ENCODE measurements at places on chromosomes 1 and 21.

- no peak for DNase-seq
Measured at GRCh38 chr1:224502459-224503160, 68.0 kb upstream of the WDR26 start.

GRCh38 chr1:64065571-64065970 lies 137.9 kb upstream of the UBE2U start:
- no peak for DNase-seq

- no peak for DNase-seq
Measured at GRCh38 chr1:55188909-55189308, 26.3 kb downstream of the USP24 start.

- no peak for DNase-seq
Measured at GRCh38 chr1:224805889-224806288, 123.6 kb upstream of the DNAH14 start.

DNA sequence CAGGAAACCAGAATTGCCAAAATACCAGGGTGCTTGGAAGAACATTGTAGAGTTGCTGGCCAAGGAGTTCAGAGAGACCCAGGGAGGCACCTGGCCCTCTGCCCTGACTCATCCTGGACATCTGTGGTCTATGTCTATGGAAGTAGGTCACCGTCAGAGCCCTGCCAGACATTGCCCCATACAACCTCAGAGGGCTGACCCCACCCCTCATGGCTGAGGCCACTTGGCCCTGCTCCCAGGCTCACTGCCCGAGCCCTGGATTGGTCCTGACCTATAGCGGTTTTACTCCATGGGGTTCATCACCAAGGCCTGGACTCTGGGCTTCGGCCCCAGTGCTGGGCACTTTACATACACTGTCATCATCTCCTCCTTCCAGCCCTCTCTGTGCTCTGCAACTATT lies 233.1 kb downstream of the PTPRU start:
- DNase-seq: no peak

DNA sequence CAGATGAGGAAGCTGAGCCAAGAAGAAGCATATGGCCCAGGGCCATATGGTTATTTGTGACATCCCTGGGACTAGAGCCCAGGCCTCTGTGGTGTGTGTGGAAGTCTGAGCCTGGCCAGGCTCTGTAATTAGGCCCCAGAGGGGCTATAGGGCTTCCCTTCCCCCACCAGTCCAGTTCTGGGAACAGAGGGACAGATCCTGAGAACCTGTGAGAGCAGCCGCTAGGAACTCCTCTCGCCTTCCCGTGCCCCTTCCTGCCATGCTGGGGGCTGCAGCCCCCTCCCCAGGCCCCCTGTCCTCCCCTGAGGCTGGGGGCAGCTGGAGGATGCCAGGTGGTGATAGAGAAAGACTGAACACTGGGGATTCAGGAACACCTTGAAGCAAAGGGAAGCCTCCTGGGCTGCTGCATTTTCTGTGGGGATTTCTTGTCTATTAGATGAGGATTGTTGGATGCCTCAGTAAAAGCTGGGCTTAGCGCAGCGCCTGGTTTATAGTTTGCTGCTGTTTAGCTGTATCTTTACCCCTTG lies 33.3 kb downstream of the COQ8A start:
- no peak for DNase-seq

DNA sequence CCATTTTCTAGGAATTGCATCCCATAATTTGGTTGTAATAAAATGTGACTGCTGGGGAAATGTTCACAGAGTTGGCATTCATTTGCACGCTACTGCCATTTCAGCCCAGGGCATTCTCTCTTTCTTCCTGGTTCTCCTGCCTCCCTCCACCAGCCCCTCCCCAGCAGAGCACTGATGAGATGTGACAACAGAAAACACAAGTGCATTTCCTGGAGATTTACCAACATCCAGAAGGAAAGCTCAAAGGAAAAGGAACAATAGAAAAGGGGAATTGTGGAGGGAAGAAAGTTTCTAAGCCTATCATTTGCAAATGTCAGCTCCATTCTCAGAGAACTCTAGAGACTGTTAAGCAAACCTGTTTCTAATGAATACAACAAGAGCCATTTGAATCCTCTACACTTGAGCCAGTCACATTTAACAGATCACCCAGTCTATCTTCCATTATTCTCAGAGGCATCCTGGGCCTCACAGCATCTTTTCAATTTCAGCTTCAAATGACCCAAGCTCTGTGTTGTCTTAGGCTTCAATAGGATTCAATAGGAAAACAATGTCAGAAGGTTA lies 395.6 kb upstream of the PBX1 start:
- DNase-seq: no peak

- DNase-seq: no peak
Measured at GRCh38 chr1:85884372-85885035, 176.3 kb upstream of the ZNHIT6 start.

DNA sequence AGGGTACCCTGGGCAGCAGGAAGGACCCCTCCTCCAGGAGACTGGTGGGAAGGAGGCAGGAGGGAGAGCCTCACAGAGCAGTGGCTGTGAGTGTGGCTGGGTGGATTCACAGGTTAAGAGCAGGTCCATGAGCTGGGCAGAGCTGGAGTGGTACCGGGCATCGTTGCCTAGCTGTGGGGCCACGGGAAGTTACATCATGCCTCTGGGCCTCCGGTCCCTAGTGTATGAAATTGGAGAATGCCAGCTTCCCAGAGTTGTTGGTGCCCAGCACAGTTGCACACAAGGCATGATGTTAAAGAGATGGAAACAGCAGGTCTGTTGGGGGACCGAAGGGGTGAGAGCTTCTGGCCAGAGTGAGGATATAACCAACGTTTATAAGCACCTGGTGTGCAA lies 18.5 kb downstream of the FOXO6 start:
- DNase-seq: no peak

GRCh38 chr1:226495716-226496115 lies 52.8 kb upstream of the STUM start:
- no peak for DNase-seq

GRCh38 chr1:68228851-68229250 lies 3.5 kb downstream of the WLS start:
- no peak for DNase-seq

- DNase-seq: peak; percentile 100
Measured at GRCh38 chr1:15525050-15526020, 1.3 kb upstream of the DNAJC16 start.

GRCh38 chr1:205147191-205147835 lies 25.5 kb upstream of the RBBP5 start:
- DNase-seq: no peak

GRCh38 chr1:147748676-147749350 lies 11.6 kb downstream of the GJA5 start:
- no peak for DNase-seq

DNA sequence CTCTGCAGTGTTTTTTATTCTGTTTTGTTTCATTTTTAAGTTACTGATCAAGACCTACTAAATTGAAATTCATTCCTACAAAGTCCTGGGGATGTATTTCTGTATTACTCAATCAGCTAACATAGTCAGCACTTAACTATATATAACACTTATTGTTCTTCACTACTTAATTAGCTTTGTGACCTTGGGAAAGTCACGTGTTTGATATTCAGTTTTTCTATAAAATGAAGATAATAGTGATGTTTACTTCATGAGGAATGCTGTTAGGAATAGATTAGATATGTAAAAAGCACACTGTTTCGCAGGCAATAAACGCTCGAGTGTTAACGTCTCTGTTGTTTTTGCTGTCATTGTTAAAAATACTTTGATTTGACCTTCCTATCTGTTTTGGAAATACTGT lies 44.6 kb downstream of the CTTNBP2NL start:
- DNase-seq: no peak

DNA sequence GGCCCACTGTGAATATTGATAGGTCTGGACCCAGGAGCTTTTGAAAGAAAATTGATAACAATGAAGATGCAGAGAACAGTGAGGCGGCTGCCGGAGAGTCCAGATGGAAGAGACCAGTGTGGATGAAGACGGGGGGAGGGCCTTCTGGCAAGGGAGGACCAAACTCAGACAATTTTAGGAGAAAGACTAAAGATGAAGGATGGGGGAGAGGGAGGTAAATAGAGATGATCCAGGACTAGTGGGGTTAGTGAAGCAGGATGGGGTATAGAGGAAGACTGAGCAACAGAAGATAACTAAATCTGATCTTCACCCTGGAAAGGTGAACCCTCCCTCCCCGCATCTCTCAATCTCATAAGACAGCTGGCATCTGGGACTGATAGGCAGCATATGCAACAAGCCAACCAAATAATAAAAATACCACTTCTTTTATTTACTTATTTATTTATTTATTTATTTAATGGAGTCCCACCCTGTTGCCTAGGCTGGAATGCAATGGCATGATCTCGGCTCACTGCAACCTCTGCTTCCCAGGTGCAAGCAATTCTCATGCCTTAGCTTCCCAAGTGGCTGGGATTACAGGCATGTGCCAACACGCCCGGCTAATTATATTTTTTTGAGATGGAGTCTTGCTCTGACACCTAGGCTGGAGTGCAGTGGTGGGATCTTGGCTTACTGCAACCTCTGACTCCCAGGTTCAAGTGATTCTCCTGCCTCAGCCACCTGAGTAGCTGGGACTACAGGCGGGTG lies 10.5 kb downstream of the EIF3I start:
- no peak for DNase-seq

GRCh38 chr1:53736290-53736689 lies 2.7 kb downstream of the GLIS1 start:
- DNase-seq: no peak

DNA sequence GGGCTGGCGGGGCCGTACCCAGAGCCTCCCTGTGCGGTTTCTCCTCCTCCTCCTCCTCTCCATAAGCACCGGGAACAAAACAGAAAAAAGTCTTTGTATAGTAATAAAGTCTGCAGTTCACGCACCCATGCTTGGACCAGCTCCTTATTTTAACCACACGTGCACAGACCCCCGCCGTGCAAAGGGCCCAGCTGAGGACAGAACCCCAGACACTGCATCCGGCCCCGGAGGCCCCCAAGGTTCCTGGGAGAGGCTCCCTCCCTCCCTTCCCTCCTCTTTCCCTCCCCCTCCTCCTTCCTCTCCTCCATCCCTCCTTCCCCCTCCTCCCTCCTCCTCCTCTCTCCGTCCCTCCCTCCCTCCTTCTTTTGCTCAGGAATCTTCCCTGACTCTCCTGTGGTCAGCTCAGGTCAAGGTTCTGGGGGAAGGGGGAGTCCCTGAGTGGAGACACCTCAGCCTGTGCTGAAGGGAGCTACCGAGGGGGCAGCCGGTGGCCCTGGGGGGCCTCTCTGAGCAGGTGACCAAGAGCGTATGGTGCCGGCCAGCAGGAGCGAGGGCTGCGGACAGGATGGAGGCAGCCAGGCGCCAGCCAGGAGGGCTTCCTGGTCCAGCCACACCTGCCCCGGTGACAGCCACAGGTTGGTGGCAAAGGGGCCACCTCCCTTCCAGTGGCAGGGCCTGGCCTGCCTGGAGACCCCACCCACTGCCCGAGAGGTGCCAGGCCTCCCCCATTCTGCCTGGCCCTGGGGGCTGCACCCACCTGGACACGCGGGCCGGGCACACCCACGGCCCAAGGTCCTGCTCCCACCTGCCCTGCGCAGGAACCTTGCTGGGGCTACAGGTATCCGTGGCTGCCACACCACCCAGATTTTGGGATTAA lies 3.2 kb upstream of the TTLL10 start:
- DNase-seq: no peak

DNA sequence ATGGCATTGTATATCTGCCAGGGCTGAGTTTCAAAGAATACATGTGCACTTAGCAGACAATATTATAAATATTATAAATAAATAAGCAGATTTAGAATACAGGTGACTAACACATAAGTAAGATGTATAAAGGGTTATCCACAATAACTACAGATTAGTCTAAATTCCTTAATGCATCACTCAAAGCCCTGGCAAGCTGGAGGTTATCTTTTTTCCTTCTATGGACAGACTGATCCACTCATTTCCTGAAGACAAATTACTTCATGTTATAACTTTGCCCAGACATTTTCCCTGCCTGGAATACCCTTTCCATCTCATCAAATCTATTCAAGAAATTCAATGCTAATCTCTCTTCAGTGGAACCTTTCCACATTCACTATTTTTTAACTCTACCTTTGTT lies 38.8 kb downstream of the LUZP1 start:
- no peak for DNase-seq

DNA sequence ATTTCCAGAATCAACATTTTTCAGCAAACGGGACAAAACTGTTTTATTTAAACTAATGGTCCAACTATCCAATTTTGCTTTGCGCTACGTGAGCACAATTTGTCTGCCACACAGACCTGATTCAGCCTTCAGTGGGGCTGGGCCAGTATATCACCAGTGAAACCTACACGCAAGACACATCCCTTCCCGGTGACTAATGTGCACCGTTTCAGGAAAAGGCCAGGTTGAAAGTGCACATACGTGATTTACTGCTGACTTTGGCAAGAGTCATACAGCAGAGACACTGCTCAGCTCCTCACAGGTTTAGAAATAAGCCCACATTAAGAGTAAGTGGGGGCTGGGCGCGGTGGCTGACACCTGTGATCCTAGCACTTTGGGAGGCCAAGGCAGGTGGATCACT lies 5.1 kb upstream of the TMEM51 start:
- DNase-seq: no peak

GRCh38 chr1:233281711-233282581 lies 13.6 kb downstream of the PCNX2 start:
- no peak for DNase-seq

- no peak for DNase-seq
Measured at GRCh38 chr1:44566281-44567046, 107.8 kb downstream of the TMEM53 start.

DNA sequence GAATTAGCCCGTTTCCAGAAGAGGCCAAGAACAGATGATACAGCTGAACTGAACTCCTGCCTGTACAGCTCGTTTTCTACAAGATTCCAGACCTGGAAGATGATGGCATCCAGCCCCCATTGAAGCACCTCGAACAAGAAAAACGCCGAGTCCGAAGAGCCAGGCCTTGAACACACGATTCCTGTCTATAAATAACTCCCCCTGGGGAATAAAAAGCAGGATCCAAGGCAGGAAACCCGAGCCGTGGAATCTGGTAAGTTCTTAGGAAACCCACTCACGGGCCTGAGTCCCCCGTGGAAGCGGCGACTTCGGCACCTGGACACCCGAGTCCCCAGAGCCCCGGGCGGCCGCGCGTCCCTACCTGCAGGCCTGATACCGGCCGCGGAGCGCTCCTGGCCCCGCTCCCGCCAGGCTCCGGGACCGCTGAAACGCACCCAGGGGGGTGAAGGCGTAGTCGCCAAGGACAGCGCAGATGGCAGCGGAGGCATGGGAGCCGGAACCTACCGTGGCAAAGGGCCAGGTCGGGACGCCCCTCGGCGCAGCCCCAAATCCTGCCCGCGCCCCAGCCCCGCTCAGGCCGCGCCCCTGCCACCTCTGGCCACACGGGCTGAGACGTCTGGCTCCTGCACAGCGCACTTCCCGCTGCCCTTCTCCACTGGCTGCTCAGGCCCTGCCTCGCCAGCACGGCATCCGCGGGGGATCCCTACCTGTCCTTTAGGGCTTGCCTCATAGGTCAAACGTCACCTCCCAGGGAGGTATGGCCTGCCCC lies 14.0 kb upstream of the HLCS start:
- peak; percentile 35 for DNase-seq

DNA sequence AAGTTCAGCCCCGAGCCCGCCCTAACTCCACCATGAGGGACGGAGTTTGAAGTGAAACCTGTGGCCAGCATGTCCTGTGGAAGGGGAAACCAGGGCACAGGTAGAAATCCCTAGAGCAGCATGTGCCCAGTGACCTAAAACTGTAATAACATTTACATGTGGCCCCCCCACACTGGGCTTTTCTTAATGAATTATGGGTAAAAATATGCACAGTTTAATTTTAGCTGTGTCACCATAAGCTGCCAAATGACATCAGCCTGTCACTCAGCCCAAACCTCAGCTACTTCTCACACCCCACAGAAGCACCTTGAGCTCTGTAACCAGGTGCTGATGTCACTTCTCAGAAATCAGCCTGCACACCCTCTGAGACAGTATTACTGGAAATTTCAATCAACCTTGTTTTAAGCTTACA lies 50.0 kb upstream of the SLC19A1 start:
- DNase-seq: peak; percentile 62
